KBM-7 (cell line): ENCODE measurements at places on chromosomes 12 and 14.
A peak's percentile ranks its signal among the peaks of the same experiment; 100 is the strongest.

- no peak for DNase-seq
Measured at GRCh38 chr14:77302926-77303325, 17.8 kb downstream of the POMT2 start.

- no peak for DNase-seq
Measured at GRCh38 chr12:67043771-67044170, 225.4 kb upstream of the CAND1 start.

DNA sequence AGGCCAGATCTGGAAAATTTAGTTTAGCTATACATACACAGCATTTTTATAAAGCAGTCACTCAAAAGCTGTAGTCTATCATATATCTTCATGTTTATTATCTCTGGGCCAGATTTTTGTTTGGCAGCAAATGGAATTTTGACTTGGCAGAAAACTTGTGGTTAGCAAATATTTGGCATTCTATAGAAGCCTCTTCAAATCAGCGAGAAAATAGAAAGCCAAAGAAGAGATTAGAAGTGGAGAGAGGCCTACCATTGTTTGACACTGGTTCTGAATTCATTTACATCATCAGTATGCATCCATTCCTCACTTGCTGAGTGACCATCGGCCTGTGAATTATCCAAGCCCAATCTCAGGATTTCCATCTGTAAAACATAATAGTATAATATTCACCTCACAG lies 1077.6 kb downstream of the GALC start:
- no peak for DNase-seq

DNA sequence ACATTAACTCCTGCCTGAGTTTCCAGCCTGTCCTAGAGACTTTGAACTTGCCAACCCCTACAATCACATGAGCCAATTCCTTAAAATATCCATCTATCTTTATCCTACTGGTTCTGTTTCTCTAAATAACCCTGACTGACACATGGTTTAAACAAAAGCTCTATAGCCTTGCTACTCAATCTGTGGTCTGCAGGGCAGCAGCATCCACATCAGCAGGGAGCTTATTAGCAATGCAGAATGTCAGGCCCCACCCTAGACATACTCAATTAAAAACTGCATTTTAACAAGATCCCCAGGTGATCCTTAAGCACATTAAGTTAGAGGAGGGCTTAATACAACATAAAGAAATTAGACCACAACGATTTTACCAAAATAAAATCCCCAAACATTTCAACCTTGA lies 108.3 kb upstream of the CPSF6 start:
- DNase-seq, result no peak

DNA sequence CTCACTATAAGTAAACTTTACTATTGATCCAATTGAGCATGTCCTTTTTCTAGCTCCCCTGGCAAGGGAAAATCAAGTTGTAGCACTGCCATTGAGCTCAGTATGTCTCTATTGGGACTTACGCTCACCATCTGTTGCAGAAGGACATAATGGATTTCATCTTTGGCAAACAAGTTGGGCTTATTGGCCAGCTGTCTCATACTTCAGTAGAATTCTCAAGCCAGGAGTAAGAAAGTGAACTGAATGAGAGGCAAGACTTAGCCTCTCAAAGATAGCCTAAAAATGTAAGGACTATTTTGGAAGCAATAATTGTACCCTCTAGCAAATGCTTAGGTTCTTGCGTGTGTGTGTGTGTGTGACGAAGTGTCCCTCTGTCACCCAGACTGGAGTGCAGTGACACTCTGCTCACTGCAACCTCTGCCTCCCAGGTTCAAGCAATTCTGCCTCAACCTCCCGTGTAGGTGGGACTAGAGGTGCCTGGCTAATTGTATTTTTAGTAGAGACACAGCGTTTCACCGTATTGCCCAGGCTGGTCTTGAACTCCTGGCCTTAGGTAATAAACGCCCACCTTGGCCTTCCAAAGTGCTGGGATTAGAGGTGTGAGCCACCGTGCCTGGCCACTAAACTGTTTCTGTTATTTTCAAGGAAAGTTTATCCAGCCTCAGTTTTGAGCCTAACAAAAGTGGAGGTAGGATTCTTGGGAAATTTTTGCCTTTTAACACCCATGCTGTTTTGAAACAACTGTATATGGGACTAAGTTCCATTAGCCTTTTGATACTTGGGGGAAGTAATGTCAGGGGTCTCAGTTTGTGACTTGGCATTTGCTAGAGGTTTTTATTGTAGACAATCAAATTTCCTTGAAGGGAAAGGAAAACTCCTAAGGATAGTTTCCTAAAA lies 7.0 kb downstream of the HNRNPA1 start:
- no peak for DNase-seq

DNA sequence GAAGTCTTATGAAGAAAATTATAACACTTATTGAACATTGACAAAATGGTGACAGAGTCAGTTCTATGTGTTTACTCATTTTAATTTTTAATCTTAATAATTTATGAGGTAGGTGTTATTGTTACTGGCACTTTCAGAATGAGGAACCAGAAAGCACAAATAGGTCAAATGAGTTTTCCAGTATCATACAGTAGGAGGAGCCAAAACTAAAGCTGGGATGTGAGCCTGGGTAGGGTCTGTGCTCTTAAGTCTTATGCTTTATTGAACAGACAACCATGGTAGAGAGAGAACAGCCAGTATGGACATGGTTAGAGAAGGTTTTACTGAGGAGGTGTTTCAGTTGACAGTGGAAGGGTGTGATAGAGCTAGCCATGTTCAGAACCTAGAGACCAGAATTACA lies 775.7 kb downstream of the TMTC2 start:
- peak; percentile 3 for DNase-seq

DNA sequence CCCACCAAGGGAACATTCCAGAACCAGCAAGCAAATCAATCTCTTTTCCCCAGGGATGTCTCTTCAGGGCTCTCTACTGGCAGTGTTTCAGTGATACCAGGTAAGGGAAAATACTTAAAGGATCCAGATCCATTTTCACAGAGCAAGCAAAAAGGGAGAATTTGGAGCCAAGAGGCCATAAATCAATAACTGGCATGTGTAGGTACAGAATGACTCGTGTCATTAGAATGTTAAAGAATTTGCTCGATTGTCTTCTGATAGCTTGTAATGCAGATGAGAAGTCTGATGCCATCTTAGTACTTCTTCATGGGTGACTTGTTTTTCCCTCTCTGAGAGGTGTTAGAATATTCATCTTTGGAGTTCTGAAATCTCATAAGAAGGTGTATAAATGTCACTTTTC lies 242.9 kb downstream of the KTN1 start:
- DNase-seq, result no peak

- no peak for DNase-seq
Measured at GRCh38 chr12:107163413-107163812, 70.1 kb upstream of the CRY1 start.

- DNase-seq, result no peak
Measured at GRCh38 chr12:66024949-66025348, 105.6 kb downstream of the LLPH start.

- no peak for DNase-seq
Measured at GRCh38 chr14:101074196-101075024, 170.9 kb upstream of the RTL1 start.

DNA sequence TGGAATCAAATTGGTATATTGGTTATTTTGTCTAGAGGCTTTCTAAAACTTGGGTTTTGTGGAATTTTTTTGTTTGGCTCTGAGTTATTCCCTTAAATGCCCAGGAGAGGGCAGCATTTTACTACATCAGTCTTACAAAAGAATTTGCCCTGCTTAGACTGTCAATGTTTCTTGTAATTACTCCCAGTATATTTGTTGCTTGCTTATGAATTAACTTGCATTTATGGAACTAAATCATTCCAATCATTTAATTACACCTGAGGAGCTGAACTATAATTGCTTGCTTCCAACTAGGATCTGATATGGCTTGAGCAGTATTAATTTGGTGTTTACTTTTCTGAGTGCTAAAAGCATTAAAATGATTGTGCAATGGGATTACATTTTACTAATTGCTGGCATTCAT lies 48.7 kb downstream of the MIPOL1 start:
- DNase-seq, result peak; percentile 47

DNA sequence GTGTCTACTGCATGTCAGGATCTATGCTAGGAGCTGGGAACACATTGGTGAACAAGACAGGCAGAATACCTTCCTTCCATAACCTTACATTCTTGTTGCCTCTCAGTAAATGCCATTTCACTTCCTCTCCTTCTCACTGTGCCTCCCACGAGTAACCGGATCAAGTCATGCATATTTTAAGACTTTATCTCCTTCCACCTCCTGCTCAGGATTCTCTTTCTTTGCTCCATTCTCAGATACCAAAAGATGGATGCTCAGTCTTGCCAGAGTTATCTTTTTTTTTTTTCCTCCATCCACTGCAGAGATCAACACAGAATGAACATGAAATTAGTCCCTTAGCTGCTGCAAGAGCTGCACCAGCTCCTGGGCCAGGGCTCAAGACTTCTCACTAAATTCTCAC lies 20.0 kb upstream of the APPL2 start:
- DNase-seq, result no peak

DNA sequence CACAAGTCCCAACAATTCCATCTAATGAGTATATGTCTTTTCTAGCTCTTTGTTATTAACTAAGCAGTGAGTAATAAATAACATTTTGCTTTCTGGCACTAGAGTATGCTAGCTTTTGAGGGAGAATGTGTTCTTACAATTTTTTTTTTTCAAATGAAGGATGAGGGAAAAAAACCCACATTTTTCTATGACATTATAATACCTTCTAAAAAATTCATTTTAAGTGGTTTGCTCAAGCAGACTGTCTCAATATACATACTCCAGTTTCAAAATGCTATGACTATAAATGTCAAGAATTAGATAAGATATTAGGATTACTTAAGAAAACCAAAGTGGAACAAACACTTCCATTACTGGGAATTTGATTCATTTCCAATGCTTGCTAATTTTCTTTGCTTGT lies 394.6 kb downstream of the C12orf75 start:
- DNase-seq, result no peak

GRCh38 chr12:80858356-80858755 lies 79.4 kb downstream of the LIN7A start:
- no peak for DNase-seq

DNA sequence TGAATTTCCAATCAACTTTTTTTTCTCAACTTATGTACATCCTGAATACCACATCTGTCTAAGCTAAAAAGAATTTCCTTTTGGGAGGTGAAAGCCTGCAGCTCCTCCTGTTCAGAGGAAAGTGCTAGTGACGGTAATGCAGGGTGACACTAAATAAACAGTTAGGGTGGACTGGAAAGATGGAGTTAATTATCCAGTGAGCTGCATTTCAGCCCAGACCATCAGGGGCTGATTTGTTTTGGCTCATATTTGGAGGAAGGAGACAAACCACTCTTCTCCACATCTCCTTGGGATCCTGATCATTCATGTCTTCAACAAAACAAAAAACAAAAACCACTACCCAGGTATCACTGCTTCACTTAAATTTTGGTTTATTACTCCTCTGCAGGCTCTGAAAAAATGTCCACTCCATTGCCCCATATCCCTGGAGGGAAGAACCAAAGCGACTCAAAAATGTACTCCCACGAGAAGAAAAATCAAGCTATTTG lies 5.1 kb upstream of the SIX1 start:
- no peak for DNase-seq

GRCh38 chr14:25406818-25407217 lies 356.9 kb upstream of the STXBP6 start:
- peak; percentile 81 for DNase-seq

DNA sequence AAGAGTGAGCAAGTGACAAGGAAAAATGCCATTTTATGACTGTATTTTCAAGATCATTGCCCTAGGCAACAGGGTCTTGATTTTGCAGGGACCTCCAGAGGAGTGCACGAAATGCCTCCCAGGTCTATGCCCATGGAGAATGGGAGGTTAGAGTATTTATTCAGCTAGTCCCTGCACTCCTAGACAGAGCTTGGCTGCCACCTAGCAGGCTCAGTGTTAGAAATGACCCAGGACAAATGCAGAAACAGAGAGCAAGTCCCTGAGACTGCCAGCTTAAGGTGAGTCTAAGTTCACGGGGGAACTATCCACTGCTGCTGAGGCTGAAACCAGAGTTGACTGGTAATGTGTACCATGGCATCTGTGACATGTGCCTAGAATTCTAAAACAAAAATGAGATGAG lies 506.4 kb downstream of the MED13L start:
- DNase-seq, result no peak

- no peak for DNase-seq
Measured at GRCh38 chr14:32468955-32469354, 139.9 kb downstream of the AKAP6 start.

- DNase-seq, result no peak
Measured at GRCh38 chr12:118354903-118355302, 17.8 kb downstream of the TAOK3 start.

GRCh38 chr12:67764946-67765619 lies 116.5 kb downstream of the DYRK2 start:
- no peak for DNase-seq

- DNase-seq, result no peak
Measured at GRCh38 chr14:52286661-52287649, 19.5 kb downstream of the PTGDR start.

DNA sequence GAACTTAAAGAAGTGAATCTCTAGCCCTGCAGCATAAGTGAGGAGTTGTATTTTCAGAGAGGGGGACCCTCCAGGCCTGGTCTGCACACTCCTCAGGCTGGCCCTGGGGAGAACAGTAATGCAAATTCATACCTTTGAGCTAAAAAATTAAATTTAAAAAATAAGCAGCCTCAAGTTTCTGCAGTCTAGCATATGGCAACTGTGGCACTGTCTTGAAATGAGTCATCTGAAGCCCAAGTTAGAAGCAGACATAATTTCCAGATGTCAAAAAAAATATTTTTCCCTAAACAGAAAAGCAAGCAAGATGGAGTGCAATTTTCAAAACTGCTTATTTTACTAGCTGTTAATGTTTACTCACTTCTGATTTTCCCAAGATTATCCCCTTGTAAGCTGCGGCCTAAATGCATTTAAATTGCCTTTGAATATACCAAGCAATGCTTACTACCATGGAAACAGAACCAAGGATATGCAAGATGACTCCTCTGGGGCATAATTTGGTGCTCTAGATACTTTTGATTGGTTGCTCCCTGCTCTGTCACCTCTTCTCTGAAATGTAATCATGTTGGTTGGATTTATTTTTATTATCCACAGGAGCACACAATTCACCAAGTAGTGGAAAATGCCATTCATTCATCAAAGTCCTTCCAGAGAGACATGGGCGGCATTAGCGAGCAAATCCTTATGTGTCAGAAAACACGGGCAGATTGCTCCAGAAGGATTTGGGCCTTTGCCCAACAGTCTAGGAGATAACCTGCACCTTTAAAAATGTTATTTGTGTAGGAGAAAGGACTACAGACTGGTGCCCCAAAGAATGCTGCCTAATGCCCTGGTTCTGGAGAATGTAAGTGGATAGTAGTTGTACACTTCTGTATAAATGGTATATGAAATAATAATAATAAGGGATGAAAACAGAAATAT lies 25.0 kb upstream of the DHRS7 start:
- DNase-seq, result no peak

GRCh38 chr14:74956280-74957072 lies 1.1 kb upstream of the PGF start:
- no peak for DNase-seq

DNA sequence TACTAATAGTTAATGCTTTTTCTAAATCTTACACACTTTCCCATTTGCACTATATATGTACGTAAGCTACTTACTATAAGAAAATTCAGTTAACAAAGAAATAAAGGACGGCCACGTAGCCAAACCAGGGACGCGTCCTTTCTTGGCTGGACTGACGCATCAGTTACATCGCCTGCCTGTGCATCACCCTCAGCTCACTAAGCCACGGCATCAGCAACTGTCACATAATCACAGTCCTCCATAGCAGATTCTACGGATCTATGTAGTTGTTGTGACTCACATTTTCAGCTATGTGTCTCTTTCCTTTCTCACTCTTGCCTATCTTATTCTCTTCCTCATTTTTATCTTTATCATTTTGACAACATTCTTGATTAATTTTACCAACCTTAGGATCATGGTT lies 38.1 kb upstream of the C12orf50 start:
- no peak for DNase-seq
